ENCODE measurements at places on chromosomes 2 and 18.

DNA sequence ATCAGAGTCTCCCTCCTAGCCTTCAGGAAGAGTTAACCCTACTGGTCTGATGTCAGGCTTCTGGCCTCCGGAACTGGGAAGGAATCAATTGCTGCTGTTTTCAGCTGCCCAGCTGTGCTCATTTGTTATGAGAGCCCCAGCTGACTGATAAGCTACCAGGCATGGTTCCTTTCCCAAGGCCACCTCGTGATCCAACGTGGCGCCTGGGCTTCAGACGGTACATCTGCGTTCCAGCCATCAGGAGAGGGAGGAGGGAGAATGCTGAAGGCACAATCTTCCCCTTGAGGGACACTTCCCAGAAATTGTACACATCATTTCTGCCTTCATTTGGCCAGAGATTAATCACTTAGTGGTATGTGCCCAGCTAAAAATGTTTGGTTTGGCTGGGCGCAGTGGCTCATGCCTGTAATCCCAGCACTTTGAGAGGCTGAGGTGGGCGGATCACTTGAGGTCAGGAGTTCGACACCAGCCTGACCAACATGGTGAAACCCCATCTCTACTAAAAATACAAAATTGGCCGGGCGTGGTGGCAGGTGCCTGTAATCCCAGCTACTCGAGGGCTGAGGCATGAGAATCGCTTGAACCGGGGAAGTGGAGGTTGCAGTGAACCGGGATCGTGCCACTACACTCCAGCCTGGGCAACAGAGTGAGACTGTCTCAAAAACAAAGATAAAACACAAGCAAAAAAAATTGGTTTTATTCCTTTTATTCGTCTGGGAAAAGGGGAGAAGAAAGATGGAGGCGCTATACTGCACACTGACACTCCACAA is 10.5 kb upstream of the ARMC9 start:
- DNase-seq: no peak

- no peak for DNase-seq
Measured at GRCh38 chr2:164554487-164554886, 66.8 kb downstream of the GRB14 start.

DNA sequence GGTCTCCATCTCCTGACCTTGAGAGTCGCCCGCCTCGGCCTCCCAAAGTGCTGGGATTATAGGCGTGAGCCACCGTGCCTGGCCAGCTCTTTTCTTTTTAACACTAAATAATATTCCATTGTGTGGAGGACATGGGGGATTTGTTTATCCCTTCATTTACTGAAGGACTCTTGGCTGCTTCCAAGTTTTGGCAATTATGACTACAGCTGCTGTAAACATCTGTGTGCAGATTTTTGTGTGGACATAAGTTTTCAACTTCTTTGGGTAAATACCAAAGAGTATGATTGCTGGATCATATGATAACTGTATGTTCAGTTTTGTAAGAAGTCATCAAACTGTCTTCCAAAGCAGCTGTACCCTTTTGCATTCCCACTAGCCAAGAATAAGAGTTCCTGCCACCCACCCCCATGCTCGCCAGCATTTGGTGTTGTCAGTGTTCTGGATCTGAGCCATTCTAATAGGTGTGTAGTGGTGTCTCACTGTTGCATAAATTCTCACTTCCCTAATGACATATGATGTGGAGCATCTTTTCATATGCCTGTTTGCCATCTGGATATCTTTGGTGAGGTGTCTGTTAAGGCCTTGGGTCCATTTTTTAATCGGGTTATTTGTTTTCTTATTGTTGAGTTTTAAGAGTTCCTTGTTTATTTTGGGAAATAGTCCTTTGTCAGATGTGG is 52.2 kb downstream of the TNFRSF11A start:
- DNase-seq: no peak

GRCh38 chr18:767084-767882 is 44.8 kb downstream of the YES1 start:
- no peak for DNase-seq

GRCh38 chr2:145546091-145546490 is 1026.2 kb upstream of the ZEB2 start:
- no peak for DNase-seq

DNA sequence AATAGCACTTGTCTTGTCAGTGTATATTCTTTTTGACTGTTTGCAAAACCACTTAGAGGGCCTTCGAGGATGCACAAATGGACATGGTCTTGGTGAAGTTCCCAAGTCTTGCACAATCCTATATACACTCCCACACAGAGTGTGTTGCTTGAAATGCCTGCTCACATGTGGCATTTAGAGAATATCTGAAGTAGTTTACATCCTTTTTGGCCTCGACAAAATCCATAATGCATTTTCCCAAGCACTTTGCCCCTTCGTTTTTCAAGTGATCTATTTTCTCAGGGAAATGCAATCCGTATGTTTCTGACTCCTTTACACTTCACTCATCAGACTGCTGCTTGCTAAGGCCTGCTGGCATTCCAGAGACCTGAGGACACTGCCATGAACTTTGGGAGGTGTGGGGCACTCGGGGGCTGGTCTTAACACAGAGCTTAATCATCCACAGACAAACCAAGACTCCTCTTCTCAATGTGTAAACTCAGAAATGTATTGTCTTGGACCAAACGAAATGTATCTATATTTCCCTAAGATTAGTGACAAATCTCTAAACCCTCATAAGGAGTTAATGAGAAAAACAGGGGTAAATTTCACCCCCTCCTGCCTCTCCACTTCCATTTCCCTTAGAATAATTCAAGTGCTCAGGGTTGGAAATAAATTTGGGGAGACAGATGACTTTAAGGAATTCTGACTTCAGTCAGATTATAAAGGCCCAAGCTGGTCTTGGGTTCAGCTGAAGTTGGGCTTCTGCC is 219.3 kb upstream of the APCDD1 start:
- DNase-seq: no peak

DNA sequence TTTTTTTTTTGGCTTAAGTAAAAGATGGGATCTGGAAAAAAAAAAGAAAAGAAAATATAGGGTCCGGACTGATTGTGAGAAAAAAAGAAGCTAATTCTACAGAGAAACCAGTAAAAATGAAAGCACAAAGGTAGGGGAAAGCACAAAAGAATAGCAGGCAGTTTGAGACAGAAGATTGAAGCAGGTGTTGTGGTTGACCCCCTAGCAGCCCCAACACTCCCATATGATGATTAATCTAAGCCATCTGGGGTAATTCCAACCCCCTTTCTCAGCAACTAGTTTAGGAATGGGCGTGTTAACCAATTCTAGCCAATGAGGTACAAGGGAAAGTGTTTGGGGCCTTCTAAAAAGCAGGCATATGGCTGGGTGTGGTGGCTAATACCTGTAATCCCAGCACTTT is 77.0 kb downstream of the MBD2 start:
- DNase-seq: no peak

- DNase-seq: no peak
Measured at GRCh38 chr18:66566616-66567015, 37.3 kb downstream of the CDH19 start.

GRCh38 chr2:216777637-216778273 is 82.1 kb downstream of the TNP1 start:
- no peak for DNase-seq

- no peak for DNase-seq
Measured at GRCh38 chr2:157349949-157350515, 24.4 kb upstream of the ERMN start.

DNA sequence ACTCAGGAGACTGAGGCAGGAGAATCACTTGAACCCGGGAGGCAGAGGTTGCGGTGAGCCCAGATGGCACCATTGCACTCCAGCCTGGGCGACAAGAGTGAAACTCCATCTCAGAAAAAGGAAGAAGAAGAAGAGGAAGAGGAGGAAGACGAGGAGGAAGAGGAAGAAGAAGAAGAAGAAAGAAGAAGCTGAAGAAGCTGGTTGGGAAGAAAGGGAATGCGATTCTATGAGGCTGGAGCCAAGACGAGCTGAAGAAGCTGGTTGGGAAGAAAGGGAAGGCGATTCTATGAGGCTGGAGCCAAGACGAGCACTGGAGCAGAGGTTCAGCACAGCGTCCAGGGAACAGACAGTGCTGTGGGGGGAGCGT is 30.3 kb upstream of the TAF1B start:
- DNase-seq: no peak

GRCh38 chr2:205744074-205744591 is 61.8 kb downstream of the NRP2 start:
- no peak for DNase-seq

DNA sequence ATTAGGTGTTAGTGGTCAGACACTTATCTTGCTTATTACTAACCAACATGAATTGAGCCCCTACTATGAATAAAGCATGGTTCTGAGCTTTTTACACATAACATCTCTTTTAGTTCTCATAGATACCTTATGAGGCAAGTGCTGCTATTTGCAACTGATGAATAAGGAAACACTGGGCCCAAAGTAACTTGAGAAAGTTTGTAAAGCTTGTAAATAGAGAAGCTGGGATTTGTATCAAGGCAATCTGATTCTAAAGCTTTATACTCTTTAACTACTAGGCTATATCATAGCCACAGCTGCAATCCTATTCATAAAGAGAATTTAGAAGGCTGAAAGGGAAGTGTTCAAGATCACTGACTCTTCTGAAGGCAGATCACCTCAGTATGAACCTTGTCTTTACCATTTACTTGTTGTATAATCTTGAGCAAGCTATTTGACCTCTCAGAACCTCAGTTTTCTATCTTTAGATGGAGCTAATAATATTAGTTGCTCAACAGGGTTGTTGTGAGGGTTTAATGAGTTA is 60.4 kb downstream of the ABCB11 start:
- DNase-seq: no peak

GRCh38 chr2:237615631-237616249 is 11.6 kb upstream of the LRRFIP1 start:
- no peak for DNase-seq

- peak; percentile 61 for DNase-seq
Measured at GRCh38 chr2:195533771-195534642, 123.0 kb upstream of the SLC39A10 start.

DNA sequence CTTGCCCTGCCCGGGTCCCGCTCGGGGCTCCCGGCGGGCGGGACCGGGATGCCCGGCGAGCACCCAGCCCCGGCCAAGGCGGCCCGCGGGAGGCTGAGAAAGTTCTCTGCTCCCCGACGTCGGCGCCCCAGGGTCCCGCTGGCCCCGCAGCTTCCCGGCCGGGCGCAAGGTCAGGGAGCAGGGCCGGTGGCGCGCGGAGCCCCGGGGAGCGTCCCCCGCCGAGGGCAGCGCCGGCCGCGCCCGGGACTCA is 331 bp downstream of the SERPINE2 start:
- DNase-seq: no peak

DNA sequence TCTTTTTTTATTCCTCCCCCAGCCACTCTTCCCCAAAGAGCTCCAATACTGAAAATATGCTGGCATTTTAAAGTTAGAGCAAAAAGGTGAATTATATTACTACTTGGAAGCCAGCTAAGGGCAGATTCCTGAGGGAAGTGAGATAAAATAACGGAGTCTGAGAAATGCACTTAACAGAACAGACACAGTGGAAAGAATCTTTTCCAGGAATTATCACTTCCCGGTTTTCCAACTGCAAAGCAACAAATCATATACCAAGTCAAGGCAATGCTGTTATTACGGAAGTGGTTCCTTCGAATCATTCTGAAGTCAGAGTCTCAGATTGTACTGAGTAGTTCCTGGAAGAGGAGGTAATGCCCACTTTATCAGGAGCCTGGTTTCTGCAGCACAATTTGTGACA is 435.0 kb upstream of the SPRED2 start:
- DNase-seq: no peak

GRCh38 chr2:30509716-30510115 is 62.7 kb downstream of the LCLAT1 start:
- no peak for DNase-seq

DNA sequence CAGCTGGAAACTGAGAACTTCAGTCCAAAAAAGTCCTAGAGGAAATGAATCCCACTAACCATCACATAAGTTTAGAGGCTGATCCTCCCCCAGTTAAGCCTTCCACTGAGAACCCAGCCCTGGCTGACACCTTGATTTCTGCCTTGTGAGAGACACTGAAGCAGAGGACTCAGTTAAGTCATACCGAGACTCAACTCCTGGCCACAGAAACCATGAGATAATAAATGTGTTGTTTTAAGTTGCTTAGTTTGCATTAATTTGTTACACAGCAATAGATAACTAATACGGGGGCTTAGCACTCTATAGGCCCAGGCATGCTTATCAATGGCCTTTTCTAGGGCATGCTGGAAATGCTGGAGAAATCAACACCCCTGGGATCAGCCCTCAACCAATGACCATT is 3.4 kb upstream of the ADD2 start:
- DNase-seq: no peak

- DNase-seq: no peak
Measured at GRCh38 chr18:6493194-6493593, 78.5 kb upstream of the L3MBTL4 start.

- no peak for DNase-seq
Measured at GRCh38 chr2:43075054-43075593, 151.3 kb downstream of the ZFP36L2 start.

- DNase-seq: no peak
Measured at GRCh38 chr2:11017921-11018320, 106.2 kb downstream of the KCNF1 start.

- DNase-seq: peak; percentile 62
Measured at GRCh38 chr2:28449488-28450395, 46.1 kb upstream of the PLB1 start.

GRCh38 chr2:192195548-192196418 is 1.1 kb upstream of the TMEFF2 start:
- no peak for DNase-seq

GRCh38 chr2:1483551-1483950 is 70.3 kb downstream of the TPO start:
- DNase-seq: no peak

DNA sequence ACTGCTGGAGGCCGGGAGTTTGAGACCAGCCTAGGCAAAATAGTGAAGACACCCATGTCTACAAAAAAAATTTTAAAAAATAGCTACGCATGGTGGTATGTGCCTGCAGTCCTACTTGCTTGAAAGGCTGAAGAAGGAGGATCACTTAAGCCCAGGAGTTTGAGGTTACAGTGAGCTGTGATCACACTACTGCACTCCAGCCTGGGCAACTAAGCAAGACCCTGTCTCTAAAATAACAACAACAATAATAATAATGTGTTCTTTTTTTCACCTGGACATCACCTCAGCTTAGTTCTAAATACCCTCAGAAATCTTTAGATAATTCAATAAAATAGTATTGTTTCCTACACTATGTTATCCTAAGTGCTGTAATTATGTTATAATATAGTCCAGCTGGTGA is 397.1 kb upstream of the ZNF804A start:
- no peak for DNase-seq

DNA sequence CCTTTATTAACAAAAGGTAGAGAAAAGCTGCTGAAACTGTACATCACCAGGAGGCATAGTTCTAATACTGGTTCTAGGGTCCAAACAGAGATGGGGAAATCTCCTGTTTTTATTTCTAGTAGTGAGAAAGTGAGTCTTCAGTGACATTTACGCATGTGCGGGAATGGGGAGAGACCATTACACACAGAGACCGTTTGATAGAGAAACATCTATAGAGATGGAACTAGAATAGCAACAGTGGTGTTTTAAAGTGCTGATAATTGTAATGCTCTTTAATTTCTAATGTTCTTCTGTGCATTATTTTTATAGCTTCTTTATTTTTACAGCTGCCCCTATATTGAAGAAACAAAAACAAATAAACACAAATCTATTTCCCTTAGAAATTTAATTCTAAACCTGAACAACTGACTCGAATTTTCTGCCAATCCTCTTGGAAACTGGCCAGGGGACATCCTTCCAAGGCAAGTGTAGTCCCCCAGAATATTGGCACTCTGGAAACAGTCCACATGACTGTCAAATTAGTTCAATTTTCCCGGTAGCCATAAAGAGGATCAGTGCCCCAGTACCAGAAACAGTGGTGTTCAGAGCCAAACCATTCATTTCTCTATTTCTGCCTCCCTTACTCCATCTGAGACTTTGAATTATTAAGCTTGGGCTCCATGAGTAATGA is 260.9 kb downstream of the ICOS start:
- no peak for DNase-seq

Measured in activated CD4-positive, alpha-beta T cell treated with anti-CD3 and anti-CD28 coated beads, Interleukin-2, amount 50 U/mL, for 24 hours (primary cell).